ENCODE measurements at places on chromosomes 1 and 21.
A peak's percentile ranks its signal among the peaks of the same experiment; 100 is the strongest.

GRCh38 chr1:92168657-92169056 is 49.1 kb upstream of the C1orf146 start:
- peak; percentile 88 for DNase-seq

- DNase-seq = no peak
Observed at GRCh38 chr1:212542761-212543187, 65.8 kb upstream of the ATF3 start.

GRCh38 chr1:90417126-90417525 is 300.0 kb downstream of the BARHL2 start:
- no peak for DNase-seq

DNA sequence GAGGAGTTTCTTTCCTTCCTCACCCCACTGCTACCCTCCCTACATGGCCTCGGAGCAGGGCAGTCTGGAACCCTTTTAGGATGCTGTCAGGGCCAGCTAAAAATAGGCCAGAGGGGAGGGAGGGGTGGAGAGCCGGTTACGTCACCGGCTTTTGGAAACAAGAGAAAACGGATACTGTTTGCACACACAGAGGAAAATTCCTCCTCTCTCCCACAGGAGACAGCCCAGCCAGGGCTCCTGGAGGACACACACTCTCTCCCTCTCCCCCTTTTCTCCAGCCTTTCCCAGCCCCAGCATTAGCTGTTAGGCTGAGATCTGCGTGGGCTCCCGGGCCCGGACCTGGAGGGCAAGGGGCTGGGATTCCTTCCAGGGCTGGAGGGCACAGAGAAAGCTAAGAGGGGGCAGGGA is 20.0 kb upstream of the ALDH4A1 start:
- DNase-seq = no peak

DNA sequence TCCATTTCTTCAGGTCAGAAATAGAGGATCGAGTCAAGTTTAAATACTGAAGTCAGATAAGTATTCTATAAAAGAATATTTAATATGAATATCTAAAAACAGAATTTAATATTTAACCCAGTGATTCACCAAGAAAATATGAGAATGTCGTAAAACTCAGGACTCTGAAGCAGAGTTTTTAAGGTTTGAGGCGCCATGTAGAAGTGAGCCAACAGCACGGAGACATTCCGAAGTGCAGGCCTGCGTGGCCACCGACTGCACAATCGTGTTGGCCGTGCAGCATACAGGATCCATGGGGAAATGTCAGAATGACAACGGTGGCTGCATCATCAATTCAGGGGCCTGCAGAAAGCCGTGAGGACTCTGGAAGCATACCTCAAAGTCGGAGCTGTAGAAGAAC is 23.4 kb downstream of the MRAP start:
- DNase-seq = no peak

Measured in NCI-H524 (cell line).